Stimulated activated CD8-positive, alpha-beta memory T cell treated with anti-CD3 and anti-CD28 coated beads, Interleukin-4, amount 100 ng/mL, for 4 hours (primary cell): ENCODE measurements at places on chromosomes 6 and 20.

DNA sequence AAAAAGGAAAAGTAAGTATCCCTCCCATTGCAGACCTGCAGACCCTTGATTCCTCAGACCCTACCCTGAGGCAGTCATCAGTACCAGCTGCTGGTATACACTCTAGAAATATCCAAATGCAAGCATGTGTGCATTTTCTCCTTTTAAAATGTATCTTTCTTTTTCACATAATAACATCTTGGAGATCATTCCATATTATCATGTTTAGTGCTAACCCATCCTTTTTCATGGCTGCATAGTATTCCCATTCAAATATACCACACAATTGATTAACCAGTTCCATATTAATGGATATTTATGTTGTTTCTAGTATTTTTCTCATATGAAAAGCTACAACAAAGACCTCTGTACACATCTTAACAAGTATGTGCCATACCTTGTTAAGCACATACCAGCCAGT lies 70.8 kb downstream of the BLOC1S5 start:
- DNase-seq = no peak

GRCh38 chr20:63070771-63071540 lies 64.2 kb upstream of the BHLHE23 start:
- no peak for DNase-seq

- DNase-seq = no peak
Measured at GRCh38 chr6:3800850-3801591, 48.2 kb upstream of the FAM50B start.

GRCh38 chr6:39016839-39017546 lies 31.6 kb upstream of the GLP1R start:
- no peak for DNase-seq

DNA sequence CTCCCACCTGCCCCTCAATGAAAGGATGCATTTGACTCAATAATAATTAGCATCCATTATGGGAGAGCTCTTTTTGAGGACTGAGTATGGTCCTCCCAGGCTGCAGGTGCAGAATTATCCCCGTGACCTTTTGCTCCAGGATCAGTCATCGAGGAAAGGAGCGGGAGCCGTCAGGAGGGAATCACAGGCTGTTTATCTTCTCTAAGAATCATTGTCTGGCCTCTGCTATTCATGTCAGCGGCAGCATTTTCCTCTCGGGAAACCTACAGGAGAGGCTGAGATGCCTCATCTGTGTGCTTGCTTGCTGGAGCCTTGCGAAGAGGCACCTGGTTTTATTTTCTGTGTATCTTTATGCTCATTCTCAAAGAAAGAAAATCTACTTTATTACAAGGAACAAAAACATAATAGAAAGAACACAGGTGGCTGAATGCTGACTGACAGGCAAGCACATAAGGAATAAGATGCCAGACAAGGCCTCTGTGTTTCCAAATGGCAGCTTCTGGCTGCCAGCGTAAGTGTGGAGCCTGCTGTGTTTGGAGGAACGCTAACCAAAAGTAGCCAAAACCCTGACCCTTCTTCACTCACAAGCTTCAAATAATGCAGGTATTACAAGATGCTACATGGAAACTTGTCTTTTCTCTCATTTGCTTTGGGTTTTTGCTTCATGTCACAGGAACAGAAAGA lies 539.1 kb upstream of the MARCKS start:
- DNase-seq = no peak

GRCh38 chr6:32847795-32848194 lies 3.9 kb upstream of the PSMB8 start:
- no peak for DNase-seq

- no peak for DNase-seq
Measured at GRCh38 chr6:31979238-31979898, 2.5 kb upstream of the C4A start.

- no peak for DNase-seq
Measured at GRCh38 chr6:160032538-160032937, 63.7 kb downstream of the IGF2R start.

- no peak for DNase-seq
Measured at GRCh38 chr20:50348096-50348495, 157.5 kb downstream of the CEBPB start.

DNA sequence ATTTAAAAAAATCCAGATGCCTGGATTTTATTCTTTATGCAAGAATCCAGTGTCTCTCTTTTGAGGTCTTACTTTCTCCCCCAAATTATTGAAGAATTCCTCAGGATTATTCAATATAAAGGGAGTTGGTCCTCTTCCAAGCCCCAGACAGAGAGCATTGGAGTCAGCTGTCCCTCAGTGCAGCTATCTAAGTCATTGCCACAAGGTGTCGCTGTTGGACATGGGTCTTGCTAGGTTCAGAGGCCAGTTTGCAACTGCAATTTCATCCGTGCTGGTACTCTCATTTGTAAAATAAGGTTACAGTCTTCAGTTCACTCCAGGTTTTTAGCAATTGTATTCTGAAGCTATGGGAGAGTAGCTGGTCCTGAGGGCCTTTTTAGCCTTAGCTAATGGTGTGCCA lies 27.8 kb downstream of the CCN2 start:
- no peak for DNase-seq

DNA sequence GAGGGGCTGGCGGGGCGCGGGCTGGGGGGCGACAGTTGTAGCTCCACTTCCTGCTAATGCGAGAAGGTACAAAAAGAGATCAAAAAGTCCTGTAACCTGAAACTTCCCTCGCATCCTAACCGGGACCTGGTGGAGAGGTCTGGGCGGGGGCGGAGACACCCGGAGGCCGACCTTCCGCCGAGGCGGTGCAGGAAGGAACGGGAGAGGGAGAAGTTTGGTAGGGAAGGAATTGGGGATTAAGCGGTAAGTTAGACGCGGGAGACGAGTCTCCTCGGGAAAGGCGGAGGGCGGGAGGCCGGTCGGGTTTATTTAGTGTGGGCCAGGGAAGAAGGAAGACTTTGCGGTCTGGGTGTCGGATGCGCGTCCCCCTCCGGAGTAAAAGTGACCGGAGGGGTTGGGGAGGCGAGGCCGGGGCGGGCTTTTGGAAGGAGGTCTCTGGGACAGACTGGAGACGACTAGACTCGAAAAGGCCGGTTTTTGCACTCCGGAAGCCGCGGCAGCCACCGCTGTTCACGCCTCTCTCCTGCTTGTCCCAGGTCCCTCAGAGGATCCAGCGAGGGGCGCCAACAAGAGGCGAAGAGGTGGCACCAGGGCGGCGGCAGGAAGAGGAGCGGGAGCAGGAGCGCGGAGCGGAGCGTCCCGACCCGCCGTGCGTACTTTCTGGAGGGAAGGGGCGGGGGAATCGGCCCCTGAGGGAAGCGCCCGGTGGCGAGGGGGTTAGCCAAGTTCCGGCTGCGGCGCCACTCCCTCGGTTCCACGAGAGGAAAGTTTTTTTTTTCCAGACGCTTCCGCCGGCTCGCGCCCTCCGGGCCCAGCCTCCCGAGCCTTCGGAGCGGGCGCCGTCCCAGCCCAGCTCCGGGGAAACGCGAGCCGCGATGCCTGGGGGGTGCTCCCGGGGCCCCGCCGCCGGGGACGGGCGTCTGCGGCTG lies 734 bp downstream of the TPBG start:
- no peak for DNase-seq

DNA sequence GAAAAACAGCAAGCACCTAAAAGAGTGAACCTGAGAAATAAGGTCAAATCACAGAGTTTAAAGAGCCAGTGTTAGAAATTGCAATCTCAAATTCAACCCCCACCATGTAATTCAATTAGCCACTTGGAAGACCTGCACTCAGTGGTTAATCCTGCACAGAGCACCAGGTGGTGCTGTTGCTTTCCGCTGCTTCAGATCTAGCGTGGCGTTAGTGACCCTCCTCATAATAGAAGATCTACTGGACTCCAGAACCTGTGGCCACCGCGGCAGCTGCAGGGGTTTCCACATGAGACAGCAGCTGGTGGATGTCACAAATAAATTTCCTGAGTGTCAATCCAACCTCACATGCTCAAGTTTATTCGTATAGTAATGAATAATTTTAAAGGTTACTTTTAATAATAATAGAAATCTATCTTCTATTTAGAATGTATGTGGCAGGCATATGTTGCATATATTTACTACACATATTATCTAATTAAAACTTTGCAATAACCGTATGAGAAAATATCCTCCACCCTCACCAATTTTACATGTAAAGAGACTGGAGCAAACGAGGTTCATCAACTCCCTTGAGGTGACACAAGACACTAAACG lies 84.4 kb downstream of the SYNE1 start:
- peak; percentile 2 for DNase-seq

DNA sequence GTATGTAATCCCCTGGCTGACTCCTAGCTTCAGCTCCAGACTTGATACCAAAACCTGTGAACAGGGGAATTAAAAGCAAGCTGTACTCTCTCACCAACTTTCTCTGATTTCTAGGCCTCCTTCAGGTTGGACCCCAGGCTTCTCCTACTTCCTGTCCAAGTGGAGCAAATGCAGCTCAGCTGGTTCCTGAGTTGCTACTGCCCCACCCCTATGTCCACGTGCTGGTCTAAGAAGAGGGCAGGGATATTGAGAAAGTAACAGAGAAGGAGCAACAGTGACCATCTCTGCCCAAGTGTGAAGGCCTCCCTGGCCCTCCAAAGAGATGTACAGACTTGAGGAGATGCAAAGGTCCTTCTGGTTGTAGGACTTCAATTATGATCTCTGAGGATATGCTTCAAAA lies 188.3 kb upstream of the MCHR2 start:
- DNase-seq = no peak

DNA sequence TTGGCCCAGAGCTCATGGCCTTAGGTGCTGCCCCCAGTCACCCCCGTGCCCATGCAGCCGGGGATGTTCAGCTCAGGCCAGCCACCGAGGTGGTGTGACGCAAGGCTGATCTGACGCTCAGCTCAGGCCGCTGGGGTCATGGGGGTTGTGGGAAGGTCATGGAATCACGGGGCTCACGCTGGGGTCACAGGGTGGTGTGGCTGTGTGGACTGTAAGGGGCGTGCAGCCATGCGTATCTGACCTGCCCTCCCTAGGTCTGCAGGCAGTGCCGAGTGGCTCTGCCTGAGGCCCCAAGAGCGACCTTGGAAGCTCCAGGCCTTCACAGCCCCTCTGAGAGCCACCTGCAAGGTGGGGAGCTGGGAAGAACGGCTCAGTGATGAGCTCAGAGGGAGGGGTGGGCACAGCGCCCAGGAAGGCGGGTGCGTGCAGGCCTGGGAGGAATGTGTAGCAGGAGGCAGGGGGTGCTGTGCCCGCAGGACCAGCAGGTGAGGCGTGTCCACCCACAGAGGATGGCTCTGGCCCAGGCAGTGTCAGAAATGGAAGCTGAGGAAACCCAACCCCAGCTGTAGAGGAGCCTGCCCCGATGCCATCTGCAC lies 27.8 kb downstream of the CHRNA4 start:
- DNase-seq = no peak

DNA sequence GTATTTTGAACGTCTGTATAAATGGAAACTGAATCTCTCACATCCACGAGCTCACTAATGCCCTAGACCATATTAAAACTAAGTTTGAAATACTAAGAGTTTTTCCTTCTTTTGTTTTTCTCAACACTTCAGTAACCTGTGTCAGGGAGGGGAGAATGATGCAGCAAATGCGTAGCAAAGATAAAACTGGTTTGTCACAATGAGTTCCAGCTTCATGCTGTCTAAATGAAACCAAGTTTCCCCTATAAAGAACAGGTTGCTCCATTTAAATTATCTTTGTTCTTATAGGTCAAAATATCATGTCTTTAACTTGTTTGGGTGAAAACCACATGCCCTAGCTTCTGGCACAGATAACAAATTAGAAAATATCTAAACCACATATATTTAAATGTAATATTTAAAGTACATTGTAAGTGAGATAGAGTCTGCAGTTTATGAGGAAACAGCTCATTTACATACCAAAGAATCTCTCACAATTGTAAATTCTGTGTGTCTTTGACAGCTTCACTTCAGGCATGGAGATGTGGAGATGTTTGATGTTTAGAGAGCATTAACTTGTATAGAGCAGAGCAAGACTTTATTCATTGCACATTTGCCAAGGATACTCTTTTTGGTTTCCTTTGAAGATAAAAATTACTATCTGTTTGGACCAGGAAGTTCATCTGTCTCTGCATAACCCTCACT lies 7.3 kb downstream of the TRDN start:
- no peak for DNase-seq

DNA sequence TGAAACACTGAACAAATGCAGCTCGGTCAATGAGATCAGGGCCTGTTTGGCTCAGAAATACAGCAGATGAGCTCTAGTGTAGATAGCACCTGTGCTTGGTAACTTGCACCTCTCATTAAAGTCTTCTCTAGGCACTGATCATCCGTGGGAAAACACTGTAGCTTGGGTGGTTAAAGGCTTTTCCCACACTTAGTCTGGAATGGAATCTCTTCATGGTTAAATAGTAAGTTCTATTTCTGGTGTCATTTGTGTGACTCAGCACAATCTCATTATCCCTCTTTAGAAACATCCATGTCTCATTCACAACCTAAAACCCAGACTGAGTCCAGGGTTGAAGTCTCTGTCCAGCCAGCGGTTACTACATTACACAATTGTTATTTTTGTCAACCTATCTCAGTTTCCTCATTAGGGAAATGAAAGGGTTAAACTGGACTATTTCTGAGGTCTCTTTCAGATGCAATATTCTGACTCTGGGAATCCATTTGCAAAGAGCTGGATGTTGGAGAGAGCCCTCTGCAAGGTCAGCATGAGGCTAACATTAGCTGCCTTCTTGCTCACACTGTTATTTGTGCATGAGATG lies 125.0 kb downstream of the ZDHHC14 start:
- no peak for DNase-seq

- DNase-seq = no peak
Measured at GRCh38 chr20:25277051-25277801, 29.3 kb downstream of the PYGB start.

DNA sequence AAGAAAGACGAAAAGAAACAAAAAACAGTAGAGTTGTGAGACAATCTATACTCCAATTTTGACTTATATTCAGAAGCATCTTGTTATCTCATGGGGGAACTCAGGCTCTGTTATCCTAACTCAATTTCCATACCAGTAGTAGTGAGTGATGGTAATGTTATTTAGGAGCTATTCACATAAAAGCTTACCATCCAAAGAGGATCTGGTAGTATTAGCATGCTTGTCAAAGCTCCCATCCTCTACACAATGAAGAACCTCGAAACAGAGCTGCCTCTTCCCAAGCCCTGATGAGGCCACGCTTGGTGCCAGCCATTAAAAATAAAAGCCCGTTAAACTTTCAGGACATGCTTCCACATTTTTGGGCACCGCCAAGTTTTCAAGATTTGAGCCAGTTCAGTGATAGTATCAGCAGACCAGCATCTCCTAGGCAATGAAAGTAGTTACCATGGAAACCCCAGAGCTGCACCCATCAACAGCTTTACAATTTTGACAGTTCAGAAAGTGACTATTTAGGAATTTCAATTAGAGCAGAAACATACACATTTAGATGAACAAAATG lies 173.3 kb downstream of the CD83 start:
- DNase-seq = no peak

- DNase-seq = no peak
Measured at GRCh38 chr6:47083586-47084047, 41.5 kb upstream of the ADGRF1 start.

GRCh38 chr6:169112483-169113320 lies 140.9 kb downstream of the THBS2 start:
- no peak for DNase-seq

DNA sequence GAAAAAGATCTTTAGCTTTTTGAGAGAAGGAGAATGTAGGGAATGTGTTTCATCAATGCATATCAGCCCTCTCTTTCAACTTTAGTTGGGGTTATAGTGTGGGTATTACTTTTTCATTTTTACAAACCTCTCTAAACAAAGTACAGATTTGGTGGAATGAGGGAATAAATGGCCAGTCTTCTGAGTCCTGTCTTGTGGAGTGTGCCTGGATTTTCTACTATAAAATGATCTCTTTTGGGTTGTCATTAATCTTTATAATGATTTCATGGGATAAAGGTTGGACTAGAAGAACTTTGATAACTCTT lies 209.3 kb downstream of the RNF144B start:
- DNase-seq = no peak

- DNase-seq = no peak
Measured at GRCh38 chr6:148999929-149000468, 253.2 kb downstream of the UST start.
